ENCODE measurements at places on chromosomes 5 and 9.

DNA sequence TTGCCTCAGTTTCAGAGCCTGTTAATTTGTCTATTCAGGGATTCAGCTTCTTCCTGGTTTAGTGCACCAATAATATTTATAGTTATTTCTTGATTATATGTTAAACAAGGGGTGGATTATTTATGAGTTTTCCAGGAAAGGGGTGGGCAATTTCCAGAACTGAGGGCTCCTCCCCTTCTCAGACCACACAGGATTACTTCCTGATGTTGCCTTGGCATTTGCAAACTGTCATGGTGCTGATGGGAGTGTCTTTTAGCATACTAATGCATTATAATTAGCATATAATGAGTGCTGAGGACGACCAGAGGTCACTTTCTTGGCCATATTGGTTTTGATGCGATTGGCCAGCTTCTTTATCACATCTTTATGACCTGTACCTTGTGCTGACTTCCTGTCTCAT, 6.2 kb upstream of the DTWD2 start:
- no peak for DNase-seq

GRCh38 chr9:68947015-68947414, 66.9 kb downstream of the PRKACG start:
- peak; percentile 71 for DNase-seq

GRCh38 chr9:98370300-98370975, 115.0 kb upstream of the TBC1D2 start:
- no peak for DNase-seq

- no peak for DNase-seq
These were observed 14.3 kb downstream of the DIPK1B start for GRCh38 chr9:136726631-136727191.

DNA sequence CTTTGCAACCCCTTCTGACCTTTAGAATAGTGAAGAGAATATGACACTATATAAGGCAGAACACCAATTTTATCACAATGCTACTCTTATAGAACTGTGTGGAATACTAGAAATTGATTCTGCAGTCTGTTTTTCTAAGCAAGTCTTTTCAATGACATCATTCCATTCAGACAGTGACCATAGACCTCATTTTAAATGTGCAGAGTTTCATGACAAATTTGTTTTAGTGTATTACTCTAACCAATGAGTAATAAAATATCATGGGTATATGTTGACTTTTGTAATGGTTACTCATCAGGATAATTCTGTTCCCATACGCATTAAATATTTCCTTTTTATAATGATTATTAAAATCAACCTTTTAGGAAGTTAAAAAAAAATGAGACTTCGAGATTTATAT, 219.9 kb downstream of the COX7C start:
- no peak for DNase-seq

- DNase-seq, result peak; percentile 94
These were observed 7.4 kb upstream of the PPP3R2 start for GRCh38 chr9:101601904-101602765.

GRCh38 chr5:157159209-157159751, 6.8 kb downstream of the GARIN3 start:
- DNase-seq, result no peak

- peak; percentile 95 for DNase-seq
These were observed 505.1 kb downstream of the TLR4 start for GRCh38 chr9:118209343-118209742.

DNA sequence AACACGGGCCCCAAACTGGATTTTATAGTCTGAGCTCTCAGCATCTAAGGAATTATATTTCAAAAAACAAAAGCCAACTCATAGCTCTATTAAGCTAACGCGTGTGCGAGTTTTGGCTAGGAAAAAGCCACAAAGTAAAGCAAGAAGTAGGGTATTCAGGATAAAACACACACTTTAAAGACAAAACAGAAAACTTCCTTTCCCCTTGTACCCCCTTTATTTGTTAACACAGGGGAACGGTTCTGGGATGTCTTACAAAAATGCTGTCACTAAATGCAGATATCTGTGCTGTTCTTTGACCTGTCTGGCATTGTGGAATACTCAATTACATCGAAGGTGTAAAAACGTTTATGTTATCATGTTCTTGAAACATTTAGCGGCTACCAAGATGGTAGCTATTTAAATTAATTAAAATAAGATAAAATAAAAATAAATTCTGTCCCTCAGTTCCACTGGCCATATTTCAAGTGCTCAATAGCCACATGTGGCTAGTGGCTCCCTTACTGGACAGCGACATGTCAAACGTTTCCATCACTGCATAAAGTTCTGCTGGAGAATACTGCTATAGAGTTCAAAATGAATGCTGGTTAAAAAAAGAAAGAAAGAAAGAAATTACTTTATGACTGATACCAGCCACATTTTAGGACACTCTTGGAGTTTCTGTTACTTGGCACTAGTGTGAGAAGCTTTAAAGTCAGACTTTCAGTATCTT, 7.2 kb upstream of the MEF2C start:
- no peak for DNase-seq
